SK-N-MC (cell line): ENCODE measurements at places on chromosomes 5 and 9.

- DNase-seq = no peak
These were observed 255.5 kb downstream of the HSPA4 start for GRCh38 chr5:133307275-133307674.

- DNase-seq = no peak
These were observed 4.8 kb upstream of the CHD1 start for GRCh38 chr5:98933445-98934072.

DNA sequence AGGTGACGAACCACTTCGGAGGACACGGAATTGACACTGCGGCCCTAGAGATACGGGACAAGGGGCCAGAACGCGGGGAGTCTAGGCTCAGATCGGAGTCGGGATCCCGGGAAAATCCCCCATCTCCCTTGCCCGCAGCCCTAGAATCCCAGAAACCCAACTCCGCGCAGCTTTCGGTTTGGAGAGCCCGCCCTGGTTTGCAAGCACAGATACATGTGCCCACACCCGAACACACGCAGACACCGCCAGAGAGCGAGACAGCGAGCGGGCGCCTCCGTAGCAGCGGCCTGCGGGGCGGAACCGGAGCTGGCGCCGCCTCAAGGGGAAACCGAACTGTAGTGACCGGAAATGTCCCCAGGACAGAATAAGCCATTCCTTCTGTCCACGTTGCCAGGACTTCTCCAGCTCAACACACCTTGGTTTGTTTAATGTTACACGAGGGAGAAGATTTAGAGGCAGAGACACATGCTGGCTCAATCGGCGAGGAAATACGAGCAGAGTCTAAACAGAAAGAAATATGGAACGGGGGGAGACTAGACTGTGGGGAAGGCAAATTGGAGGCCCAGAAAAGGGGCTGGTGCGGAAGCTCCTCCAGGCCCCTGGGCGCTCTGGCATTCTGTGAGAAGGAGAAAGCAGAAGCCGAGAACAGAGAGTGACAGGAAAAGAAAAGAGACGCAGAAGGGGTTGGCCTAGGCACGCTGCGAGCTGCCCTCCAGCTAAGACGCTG lies 2.9 kb upstream of the PAX5 start:
- DNase-seq = peak; percentile 14

- DNase-seq = no peak
These were observed 15.6 kb downstream of the FAM219A start for GRCh38 chr9:34442770-34443169.

- no peak for DNase-seq
These were observed 156.6 kb downstream of the PIK3R1 start for GRCh38 chr5:68372161-68372560.
